ENCODE measurements at places on chromosomes 6 and 20.

DNA sequence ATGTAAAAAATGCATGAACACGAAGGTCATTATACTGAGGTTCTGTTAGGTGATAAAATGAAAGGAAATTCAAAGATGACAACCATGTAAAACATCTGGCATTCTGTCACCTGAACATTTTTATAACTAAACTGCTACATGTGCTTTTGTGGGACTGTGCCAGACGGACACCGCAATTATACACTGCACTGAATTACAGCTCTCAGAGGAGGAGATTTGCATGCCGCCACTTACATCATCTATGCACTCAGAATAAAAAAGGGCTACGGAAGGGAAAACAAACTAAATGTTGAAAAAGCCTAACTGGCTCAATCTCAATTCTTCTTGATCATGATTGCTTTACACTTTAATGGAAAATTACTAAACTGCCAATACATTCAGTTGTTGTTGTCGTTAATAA is 614.0 kb upstream of the EYS start:
- no peak for DNase-seq

GRCh38 chr6:166949528-166950442 is 6.6 kb downstream of the RNASET2 start:
- DNase-seq: no peak

- DNase-seq: no peak
These were observed 12.0 kb downstream of the WTAP start for GRCh38 chr6:159739341-159739740.

DNA sequence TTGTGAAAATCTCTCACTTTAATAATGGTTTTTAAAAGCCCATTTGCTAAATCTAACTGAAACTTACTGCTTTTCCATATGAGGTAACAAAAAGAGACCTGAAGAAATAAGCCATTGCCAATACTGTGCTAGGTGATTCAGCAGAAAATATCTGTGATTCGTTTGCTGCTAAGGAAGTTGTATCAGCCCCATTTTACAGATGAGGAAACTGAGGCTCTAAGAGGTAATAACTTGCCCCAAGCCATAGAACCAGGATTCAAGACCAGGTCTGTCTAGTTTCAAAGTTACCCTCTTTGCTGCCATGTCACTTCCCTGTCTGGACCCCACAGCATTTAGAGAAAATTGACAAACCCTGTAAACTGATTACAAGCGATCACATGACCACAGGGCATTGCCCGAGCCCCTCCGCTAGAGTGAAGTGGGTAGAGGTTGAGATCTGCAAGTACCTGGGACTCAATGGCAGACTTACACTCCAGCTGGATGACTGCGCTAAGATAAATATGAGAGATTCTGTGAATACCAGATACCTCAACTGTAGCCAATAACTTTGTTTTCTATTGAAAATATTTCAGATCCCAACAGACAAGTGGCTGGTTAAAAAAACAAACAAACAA is 69.3 kb downstream of the TNFRSF21 start:
- DNase-seq: no peak

DNA sequence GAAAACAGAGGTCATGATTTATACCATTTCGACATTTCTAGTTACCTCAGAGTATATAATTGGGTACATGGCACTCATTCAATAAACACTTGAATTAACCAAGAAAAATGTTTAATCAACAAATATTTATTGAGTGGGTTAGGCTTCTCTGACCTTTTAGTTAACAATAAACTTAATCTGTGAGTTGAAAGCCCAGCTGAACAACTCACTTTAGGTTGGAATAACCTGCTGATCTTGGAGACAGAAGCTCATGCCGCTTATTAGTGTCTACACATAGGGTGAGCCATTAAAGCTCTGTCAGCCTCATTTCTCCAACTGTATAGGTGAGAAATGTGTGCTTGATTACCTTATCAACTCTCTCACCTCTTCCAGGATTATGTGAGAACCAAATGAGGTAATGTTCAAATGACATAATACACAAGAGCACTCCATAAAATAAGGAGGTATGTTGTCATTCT is 98.2 kb upstream of the DTNBP1 start:
- DNase-seq: no peak

- DNase-seq: no peak
These were observed 19.1 kb upstream of the AAR2 start for GRCh38 chr20:36217226-36217625.

GRCh38 chr6:36698871-36699271 is 1.2 kb downstream of the RAB44 start:
- DNase-seq: no peak

DNA sequence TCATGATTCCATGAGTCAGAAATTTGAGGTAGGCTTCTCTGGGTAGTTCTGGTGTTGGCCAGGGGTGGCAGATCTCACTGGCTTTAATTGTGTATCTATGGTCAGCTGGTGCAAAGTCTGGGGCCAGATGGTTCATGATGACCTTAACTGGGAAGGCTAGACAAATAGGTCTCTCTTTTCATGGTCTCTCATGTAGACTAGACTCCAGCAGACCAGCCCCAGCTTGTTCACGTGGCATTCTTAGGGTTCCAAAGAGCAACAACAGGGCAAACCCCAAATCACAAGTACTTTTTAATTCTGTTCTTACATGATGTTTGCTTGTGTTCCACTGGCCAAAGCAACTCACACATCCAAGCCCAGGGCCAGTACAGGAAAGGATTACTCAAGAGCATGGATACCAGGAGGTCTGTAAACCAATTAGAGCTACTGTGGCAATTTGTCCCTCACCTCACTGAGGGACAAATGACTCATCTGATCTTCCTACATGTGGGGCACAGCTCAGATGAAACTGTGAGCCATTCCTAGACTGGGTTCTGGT is 79.5 kb upstream of the PBOV1 start:
- DNase-seq: no peak

DNA sequence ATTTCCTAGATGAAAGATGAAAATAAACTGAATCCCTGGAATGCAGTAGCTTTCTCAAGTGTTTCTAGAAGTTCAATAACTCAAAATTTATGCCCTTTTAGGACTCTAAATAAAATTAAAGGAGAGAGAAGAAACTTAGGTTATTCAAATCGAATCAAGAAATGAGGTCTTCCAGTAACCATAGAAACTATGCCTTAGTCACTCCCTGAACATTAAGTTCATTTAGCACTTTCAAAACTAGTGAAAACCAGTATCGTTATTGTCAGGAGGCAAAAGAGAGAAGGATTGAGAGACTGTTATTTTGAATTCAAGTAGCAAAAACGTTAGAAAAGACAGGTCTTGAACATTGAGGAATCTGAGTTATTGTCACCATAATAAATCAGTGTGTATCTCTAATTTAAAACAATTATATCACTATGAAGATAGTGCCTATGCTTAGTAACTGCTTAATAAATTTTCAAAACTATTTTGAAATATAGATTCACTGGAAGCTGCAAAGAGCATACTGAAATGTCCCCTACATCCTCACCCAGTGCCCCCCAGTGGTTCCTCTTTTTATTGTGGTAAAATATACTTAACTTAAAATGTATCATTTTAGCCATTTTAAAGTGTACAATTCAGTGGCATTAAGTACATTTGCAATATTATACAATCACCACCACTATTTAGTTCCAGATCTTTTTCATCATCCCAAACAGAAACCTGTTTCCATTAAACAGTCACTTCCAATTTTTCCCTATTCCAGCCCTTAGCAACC is 4.6 kb downstream of the RPP21 start:
- no peak for DNase-seq

DNA sequence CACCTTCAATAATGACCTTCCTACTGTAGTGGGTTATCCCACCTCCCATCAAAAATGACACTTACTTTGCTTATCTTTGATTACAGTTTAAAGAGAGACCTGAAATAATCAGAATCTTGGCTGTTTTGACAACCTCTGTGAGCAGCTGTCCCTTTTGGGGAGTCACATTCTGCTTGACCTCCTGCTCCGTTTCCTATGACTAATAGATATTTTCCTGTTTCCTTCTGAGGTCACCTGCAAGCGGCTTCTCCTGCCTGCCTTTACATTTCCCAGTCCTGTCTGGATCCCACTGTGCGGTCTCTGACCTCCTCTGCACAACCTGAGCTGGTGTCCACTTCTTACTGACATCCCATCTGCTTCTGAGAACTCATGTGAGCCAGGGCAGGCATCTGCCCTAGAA is 54.2 kb downstream of the TRAM2 start:
- no peak for DNase-seq

GRCh38 chr20:48722737-48723191 is 105.0 kb downstream of the PREX1 start:
- no peak for DNase-seq

- DNase-seq: no peak
These were observed 2.4 kb downstream of the MCCD1 start for GRCh38 chr6:31531162-31531561.

GRCh38 chr6:1778686-1779235 is 169.0 kb downstream of the FOXC1 start:
- no peak for DNase-seq

- no peak for DNase-seq
These were observed 18.5 kb upstream of the C6orf141 start for GRCh38 chr6:49531774-49532569.

GRCh38 chr6:123520217-123520616 is 116.5 kb downstream of the TRDN start:
- no peak for DNase-seq

DNA sequence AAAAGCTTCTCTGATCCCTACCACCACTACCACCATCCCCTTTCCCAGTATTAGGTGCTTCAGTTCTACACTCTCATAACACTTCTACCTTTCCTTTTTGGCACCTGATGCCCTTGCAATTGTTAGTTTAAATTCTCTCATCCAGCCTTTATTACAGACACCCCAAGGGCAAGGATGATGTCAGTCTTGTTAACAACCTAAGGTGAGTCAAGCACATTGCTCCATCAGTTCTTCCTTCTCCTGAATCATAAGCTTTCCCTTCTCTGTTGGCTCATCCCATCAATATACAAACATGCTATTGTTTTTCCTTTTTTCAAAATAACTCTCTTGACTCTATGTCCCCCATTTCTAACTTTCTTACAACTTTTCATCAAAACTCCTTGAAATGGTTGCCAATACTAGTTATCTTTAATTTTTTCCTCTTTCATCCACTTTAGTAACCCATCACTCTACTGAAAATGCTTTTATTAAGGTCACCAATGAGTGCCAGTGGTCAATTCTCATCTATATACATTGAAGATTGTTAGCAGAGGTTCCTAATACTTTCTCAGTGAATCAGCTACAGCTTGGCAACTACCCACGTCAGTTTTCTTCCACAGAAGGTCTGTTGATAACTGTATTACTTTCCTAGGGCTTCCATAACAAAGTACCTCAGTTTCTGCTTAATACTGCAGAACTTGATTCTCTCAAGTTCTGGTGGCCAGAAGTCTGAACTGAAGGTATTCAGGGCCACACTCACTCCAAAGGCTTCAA is 97.1 kb upstream of the FLRT3 start:
- no peak for DNase-seq

GRCh38 chr6:79671600-79672266 is 40.6 kb downstream of the SH3BGRL2 start:
- peak; percentile 37 for DNase-seq

- DNase-seq: no peak
These were observed 20.8 kb upstream of the IBTK start for GRCh38 chr6:82268301-82268846.

- no peak for DNase-seq
These were observed 963 bp upstream of the RMND1 start for GRCh38 chr6:151452750-151453427.

- no peak for DNase-seq
These were observed 877.8 kb downstream of the EPHA7 start for GRCh38 chr6:92541448-92542060.

DNA sequence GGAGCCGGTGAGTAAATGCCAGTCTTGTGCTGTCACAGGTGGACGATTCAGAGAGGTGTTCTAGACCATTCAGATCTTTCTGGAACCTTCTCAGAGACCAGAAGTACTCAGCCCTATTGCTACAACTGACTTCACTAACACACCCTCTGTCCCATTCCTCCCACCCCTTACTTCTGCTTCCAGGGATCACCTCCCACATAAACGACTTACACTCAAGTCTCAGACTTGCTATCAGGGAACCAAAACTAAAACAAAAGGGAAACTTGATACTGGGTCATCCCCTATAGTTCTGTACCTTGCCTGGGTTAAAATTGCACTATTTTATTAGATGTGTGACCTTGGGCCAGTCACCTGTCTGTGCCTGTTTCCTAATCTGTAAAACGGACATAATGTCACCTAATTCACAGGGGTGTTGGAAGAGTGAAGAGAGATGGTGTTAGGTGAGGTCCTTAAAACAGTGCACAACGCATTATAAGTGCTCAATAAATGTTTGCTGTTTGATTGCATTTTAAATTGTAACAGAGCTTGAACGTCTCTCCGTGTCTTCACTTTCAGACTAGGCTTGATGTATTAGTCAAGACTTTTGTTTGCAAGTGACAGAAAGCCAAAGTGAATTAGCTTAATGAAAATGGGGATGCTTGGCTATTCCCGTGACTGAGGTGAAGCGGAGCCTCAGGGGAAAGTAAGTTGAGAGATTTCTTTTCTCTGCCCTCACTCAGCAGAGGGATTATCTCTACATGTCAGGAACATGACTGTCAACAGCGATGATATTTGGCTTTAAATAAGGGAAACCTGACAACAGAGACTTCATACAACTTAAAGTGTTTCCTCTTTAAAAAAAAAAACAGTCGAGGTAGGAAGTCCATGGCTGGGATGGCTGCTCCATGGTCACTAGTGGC is 3.0 kb upstream of the SRXN1 start:
- DNase-seq: no peak
